ENCODE measurements at places on chromosomes 6 and 20.

GRCh38 chr6:29827579-29828470 lies at the start of gene HLA-G:
HLA-G (plus strand) TSS chr6:29827825; CDS start chr6:29827845, 20 bp downstream.
- no peak for DNase-seq

- no peak for DNase-seq
Observed at GRCh38 chr6:127131772-127132376, 13.4 kb downstream of the RSPO3 start.

DNA sequence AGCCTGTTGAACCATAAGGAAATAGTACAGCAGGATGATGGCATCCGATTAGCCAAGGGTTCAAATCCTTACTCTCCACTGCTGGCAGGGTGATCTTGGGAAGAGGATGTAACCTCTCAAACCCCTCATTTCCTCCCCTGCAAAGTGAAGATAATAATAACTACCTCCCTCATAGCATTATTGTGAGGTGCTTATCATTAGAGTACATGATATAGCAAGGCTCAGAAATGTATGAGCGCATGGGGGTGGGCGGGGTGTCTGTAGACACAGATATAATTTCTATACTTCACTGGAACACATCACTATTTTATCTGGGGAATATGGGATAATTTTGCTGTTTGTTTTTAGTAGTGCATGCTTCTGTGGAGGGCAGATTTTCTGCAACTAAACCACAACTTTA lies 89.8 kb upstream of the LAMP5 start:
- no peak for DNase-seq

DNA sequence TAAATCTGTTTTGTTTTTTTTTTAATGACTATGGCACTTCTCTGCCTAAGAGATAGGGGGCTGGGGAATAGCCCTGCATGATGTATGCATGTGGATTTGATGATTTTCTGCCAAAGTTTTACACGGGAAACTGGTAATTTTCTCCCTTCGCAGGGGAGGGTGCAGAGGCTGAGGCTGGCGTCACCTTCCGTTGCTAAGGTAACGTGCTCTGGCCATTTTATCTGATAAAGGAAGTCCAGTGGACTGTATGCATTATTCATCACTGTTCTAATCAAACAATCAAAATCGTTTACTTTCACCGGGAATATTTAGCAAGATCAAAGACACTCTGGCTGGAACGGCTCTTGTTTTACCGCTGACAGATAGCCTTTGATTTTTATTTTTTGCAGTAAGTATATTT lies 789 bp downstream of the PHACTR1 start:
- DNase-seq = no peak

- no peak for DNase-seq
Observed at GRCh38 chr20:4245542-4245941, 230.2 kb upstream of the RNF24 start.

GRCh38 chr6:138227316-138227781 lies 9.1 kb upstream of the PBOV1 start:
- DNase-seq = no peak

- DNase-seq = no peak
Observed at GRCh38 chr6:140623498-140623897, 1249.0 kb upstream of the CITED2 start.

GRCh38 chr6:84018453-84019061 lies 15.0 kb upstream of the MRAP2 start:
- no peak for DNase-seq

DNA sequence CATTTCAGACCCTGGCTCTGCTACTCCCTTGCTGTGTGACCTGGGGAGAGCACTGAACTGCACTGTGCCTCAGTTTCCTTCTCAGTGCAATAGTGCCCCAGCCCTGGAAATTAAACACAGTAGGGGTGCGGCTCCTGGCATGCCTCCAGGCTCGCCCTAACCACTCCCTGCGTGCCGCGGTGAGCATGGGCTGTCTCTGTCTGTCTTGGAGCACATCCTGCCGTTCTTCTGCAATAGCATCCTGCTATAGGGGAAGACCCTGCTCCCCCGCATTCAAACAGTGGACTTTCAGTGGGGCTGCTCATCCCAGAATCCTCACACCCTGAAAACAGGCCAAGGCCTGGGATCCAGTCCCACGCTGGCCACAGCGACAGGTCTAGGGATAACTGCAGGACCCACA lies 129.5 kb downstream of the FOXC1 start:
- no peak for DNase-seq

Measured in glutamatergic neuron (in vitro differentiated cells).